ENCODE measurements at places on chromosomes 1 and 21.

- DNase-seq, result no peak
These were observed 58.8 kb downstream of the TOMM20 start for GRCh38 chr1:235069577-235070563.

DNA sequence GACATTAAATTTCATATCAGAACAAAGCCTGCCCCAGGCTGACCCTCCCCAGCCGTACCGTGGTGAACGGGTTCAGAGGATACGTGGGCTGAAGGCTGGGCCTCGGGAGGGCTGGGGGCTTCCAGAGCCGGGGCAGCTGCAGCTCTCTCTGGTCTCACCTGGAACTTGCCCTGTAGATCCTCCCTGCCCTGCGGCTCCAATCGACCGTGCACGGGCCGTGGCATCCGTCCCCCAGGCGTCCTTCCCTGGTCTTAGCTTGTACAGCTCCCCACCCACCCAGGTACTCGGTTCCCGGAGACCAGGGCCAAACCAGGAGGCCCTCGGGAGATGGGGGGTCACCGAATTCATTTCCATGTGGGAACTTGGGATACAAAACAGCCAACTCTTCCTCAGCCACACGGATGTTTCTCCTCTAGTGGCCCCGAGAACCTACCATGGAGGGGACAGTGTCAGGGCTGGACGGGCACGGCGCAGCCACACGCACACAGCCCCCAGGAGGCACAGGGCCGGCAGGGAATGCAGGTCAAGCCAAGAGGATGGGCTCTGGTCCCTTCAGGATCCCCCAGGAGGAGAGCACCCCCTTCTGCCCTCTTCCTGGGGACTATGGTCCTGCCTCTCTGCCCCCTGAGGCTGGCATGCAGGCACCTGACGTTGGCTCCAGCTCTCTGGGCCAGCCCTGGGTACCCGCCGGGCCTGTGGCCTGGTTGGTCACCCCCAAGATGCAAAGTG is 3.1 kb downstream of the B3GALT6 start:
- no peak for DNase-seq

GRCh38 chr21:26581818-26582217 is 8.7 kb upstream of the CYYR1 start:
- no peak for DNase-seq

- DNase-seq, result no peak
These were observed 58.7 kb downstream of the VANGL2 start for GRCh38 chr1:160459056-160459455.

DNA sequence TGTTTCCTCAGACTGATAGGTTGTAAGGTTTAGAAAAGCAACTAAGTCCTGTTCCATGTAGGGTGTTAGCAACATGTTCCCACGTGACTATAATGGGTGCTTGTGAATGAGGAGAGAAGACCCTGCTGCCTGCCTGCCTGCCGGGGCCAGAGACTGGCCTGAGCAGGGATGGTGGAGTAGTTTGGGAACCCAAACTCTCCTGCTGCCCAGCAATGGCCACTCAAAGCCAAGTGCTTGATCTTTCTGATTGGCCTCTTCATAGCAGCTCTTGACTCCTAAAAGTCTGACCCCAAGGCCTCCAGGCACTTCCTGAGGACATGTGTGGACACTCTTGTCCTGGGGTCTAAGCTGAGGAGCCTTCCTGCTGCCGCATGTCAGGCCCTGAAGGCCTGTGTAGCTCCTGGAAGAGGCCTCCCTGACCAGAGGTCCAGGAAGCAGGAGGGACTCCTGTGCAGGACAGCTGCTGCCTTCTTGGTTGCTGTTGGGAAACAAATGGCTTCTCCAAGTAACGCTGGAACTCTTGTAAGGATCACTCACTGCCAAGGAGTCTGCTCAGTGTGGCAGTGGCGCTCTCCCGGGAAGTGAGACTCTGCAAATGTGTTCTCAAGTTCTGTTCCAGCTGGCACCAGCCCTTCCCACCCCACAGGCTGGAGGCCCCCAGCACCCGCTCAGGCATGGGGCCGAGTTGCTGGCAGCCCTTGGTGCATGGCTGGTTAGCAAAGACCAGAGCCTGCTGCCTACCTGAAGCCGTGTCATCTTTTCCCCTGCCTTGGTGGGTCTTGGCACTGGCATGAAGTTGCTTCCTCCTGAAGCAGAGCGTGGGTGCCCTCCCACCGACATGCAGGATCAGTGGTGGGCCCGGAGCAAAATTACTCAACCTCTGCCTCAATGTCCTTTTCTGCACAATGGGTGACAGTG is 35.5 kb downstream of the MAN1C1 start:
- DNase-seq, result no peak

- DNase-seq, result no peak
These were observed 1.4 kb downstream of the NCAM2 start for GRCh38 chr21:20999659-21000058.

GRCh38 chr1:172185996-172186395 is 234.5 kb upstream of the C1orf105 start:
- DNase-seq, result no peak

DNA sequence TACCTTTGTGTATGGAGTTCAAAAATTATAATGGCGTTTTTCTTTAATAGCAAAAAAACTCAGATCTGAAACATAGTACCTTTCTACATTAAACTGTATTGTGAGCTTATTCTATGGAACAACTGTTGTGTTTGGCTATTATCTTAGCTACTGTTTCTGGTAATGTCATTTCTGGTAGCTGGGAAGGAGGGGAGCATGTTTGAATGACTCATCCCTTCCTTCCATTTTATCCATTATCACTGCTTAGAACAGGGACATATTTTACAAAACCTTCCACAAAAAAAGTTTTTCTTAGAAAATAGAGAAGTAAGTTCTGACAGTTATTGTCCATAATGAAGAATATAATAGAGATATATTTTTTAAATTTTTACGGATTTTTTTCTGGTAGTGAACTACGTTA is 128.3 kb downstream of the NRDC start:
- DNase-seq, result no peak

- DNase-seq, result no peak
These were observed 77.4 kb downstream of the DISP1 start for GRCh38 chr1:222892137-222892769.

GRCh38 chr1:163528710-163529348 is 207.1 kb downstream of the NUF2 start:
- no peak for DNase-seq

- no peak for DNase-seq
These were observed 1478.8 kb downstream of the NCAM2 start for GRCh38 chr21:22476726-22477646.

GRCh38 chr1:234368320-234369032 is 4.8 kb upstream of the COA6 start:
- no peak for DNase-seq

GRCh38 chr1:2546515-2547209 is 9.5 kb upstream of the TNFRSF14 start:
- DNase-seq, result peak; percentile 71

- no peak for DNase-seq
These were observed 61.1 kb upstream of the ACOT11 start for GRCh38 chr1:54486907-54487306.

GRCh38 chr1:110476028-110476765 is 25.2 kb downstream of the PROK1 start:
- DNase-seq, result no peak

GRCh38 chr21:44484498-44485253 is 29.4 kb downstream of the LRRC3 start:
- DNase-seq, result no peak

DNA sequence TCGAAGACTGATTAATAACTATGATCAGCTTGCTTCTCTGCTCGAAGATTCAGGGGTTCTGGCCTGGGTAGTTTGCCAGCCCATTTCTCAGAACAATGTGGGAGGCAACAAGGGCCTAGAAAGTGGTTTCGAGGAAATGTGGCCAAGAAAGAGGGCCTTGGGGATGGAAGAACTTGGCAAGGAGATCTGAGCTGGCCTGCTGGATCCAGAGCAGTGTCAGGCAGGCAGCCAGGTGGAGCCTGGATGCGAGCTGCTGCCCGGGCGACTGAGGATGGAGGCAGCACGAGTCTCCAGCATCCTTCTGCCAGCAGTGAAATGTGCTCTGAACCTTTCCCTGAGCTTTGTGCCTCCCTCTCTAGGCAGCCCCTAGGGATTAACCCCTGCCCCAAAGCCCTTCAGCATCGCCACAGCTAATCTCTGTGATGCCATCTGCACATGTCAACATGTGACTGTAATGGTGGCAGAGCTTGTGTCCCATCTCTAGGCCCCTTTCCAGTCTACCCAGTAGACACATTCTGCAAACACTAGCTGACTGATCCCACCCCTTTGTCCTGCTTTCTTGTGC is 61.0 kb upstream of the NEK2 start:
- DNase-seq, result no peak

- DNase-seq, result no peak
These were observed 23.4 kb downstream of the COA7 start for GRCh38 chr1:52674497-52675384.

- no peak for DNase-seq
These were observed 8.1 kb downstream of the CACNA1S start for GRCh38 chr1:201104141-201104540.

GRCh38 chr1:221886743-221887414 is 145.0 kb upstream of the DUSP10 start:
- DNase-seq, result no peak

- DNase-seq, result no peak
These were observed 7.9 kb downstream of the ANKRD45 start for GRCh38 chr1:173661763-173662162.

DNA sequence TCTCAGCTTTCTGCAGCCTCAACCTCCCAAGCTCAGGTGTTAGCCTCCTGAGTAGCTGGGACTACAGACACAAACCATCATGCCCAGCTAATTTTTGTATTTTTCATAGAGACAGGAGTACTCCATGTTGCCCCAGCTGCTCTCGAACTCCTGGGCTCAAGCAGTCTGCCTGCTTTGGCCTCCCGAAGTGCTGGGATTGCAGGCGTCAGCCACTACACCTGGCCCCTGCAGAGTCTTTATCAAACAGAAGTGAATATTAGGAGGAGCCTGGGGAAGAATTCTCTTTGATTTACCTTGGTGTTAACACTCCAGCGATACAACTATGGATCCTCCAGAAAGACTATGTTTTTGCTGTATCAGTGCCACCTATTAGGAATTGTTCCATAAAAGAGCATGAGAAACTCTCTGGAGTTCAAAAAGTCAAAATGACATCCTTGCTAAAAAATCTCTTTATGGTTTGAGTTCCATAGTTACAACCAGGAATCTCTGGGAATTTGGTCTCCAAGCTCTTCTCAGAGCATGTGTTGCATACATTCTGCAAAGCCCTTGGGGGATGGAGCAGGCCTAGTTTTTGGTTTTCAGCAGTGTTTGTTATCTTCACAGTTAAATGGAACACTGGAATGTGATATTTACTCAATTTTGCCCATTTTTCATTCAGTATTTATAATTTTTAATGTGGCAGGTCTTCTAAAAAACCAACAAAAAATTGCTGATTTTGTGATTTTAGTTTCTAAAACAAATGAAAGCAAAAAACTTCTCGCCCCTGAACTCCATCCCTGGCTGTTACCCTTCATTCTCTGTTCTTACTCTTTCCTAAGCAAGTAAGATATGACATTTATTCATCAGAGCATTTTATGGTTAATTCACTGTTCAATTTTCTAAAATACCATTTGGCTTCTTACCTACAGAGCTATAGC is 77.3 kb downstream of the OLFML2B start:
- DNase-seq, result no peak

- DNase-seq, result no peak
These were observed 1.4 kb upstream of the MIA3 start for GRCh38 chr1:222616525-222616924.

GRCh38 chr1:192601567-192601966 is 26.0 kb downstream of the RGS1 start:
- no peak for DNase-seq

DNA sequence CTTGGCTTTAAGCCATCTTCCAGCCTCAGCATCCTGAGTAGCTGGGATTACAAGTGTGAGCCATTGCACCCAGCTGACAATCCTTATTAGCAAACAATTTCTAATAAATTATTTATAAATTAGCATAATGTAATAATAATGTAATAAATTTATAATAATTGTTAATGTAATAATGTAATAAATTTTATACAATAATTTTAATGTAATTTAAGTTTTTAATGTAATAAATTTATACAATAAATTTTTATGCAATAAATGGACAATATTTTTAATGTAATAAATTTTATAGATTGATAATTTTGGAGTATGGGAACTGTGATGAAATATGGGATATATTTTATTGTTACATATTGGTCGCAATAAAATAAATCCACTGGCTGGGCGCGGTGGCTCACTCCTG is 1457.5 kb downstream of the KCNT2 start:
- DNase-seq, result no peak

DNA sequence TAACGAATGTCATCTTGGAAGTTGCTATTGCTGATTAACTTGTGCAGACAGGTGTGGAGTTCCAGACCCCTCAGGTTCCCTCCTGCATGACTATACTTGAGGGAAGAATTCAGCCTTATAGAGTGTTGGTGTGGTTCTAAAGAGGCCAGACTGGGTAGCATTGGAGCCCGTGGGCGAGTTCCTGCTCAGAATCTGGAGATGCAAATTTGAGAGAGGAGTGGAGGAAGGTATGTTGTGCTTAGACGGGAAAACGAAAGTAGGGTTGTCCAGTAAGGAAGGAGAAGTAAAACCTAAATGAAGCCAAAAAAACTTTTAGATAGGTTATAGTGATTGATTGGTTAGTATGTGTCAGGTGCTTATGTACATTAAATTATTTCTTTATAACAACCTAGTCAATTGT is 79.2 kb downstream of the ZNF326 start:
- no peak for DNase-seq

GRCh38 chr21:45308194-45309068 is 20.7 kb upstream of the POFUT2 start:
- no peak for DNase-seq

GRCh38 chr21:34836933-34837505 is 168.2 kb downstream of the CLIC6 start:
- no peak for DNase-seq

- DNase-seq, result no peak
These were observed 24.0 kb downstream of the DDR2 start for GRCh38 chr1:162656266-162656665.

DNA sequence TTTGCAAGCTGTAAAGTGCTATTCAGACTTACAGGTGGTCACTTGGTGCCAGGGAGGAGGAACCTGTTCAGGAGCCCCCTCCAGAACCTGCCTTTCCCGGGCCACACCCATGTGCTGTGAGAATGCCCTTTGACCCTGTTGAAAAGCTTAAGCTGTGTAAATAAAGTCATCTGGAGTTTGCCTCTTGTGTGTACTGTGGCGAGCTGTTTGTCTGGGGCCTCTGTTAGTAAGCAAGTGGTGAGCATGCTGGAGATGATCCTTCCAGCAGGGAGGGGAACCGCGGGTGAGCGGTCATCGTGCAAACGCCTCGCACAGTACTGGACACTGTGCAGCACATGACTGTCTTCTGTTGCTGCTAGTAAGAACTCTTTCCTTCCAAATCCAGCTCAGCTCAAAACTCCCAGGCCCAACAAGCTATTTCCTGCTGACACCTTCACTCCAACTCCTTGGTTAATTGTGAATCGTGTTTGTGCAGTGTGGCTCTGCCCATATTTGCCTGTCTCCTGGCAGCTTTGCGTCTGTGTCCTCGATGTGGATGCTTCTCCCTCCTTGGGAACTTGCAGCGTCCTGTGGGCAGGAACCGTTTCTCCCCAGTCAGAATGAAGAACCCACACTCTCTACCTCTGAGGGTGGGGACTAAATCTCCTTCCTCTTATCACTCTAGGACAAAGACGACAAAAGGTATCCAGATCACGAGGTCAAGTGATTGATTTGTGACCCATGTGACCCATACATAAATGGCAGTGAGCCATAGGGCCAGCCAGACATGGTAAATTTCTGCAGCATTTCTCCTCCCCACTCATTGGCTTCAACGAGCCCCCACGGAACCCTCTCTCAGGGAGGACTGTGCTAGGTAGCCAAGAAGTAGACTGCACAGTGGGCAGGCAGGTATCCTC is 13.9 kb upstream of the BTG2 start:
- DNase-seq, result no peak
